Regular cardiac myocyte (primary cell): ENCODE measurements at places on chromosomes 3 and 15. TPM values are rescaled to one million over a fixed set of nuclear protein-coding genes. Genes with fewer than 3 reads are reported as not detected.

DMXL2 gene
- total RNA-seq, result 11.7 and 28.5 TPM in 2 replicates

WNT5A gene
- total RNA-seq, result 36.4 and 78.6 TPM in 2 replicates

MCTP2 gene
- 0.58 and 5.6 TPM in 2 replicates for total RNA-seq

UBAP1L gene
- total RNA-seq, result 0.96 and 1.1 TPM in 2 replicates

GOLGA8K gene
- 0.28 TPM in 1 of 2 replicates, not detected in the other for total RNA-seq

PPP1R14D gene
- total RNA-seq, result not detected in 2 replicates
